ENCODE measurements at places on chromosomes 3 and 15. TPM values are rescaled to one million over a fixed set of nuclear protein-coding genes. Genes with fewer than 3 reads are reported as not detected.
A peak's percentile ranks its signal among the peaks of the same experiment; 100 is the strongest.

DNA sequence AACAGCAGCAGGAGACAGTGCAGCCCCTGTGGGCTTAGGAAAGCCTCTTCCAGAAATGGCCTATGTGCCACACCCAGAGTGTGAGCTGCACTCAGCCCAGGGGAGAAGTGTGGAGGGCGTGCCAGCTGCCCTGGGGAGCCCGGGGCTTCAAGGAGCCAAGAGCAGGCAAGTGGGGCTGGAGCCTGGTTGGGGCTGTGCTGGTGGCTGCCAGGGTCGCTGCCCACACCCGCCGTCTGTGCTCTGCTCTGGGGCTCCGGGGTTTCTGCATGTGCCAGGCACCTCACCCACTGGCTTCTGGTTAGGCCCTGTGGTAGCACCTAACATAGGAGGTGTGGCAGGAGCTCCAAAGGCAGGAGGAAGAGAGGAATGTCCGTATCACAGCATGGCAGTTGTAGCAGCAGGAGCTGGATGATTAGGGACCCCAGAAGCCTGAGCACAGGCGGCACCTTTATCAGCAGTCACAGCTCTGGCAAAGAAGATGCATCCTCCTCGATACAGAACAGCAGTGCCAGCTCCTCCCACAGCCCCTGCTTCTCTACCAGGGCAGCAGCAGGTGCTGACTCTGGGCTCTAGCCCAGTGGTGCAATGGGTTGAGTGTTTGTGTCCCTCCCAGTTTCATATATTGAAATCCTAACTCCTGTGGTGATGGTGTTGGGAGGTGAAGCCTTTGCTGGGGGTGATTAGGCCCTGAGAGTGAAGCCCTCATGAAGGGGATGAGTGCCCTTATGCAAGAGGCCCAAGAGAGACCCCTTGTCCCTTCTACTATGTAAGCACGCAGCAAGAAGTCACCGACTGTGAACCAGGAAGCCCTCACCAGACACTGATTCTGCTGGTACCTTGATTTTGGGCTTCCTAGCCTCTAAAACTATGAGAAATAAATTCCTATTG lies 70.0 kb upstream of the KLF13 start:
- H3K36me3 ChIP-seq: peaks cover 2% of the 10 kb centered on the region
- DNase-seq: peak; percentile 75
- H3K4me3 ChIP-seq: no peak overlapping the region
- no peak overlapping the region for H3K27ac ChIP-seq
- peaks cover 30% of the 10 kb centered on the region for H3K4me1 ChIP-seq

GRCh38 chr3:175836617-175837016 lies 977.5 kb downstream of the NAALADL2 start:
- DNase-seq: no peak
- no peak overlapping the region for H3K4me3 ChIP-seq
- H3K27me3 ChIP-seq: no peaks in the 10 kb centered on the region
- no peaks in the 10 kb centered on the region for H3K36me3 ChIP-seq
- H3K4me1 ChIP-seq: no peaks in the 10 kb centered on the region
- H3K27ac ChIP-seq: no peak overlapping the region

DNA sequence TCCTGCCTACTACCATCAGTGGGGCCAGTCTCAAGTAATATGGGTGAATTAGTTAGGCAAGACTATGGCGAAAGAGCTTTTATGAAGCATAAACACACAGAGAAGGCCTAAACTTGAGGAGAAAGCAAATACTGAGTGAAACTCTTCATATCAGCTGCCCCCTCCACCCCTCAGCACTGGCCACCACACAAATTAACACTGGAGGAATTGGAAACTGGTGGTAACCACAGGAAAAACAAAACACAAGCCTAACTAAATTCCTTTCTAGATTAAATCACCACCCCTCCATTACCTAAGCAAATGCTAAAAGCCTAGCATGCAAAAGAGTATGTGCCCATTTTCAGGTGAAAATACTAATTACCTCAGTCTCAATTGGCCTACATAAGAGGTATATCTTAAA lies 774.7 kb upstream of the NECTIN3 start:
- H3K27me3 ChIP-seq: no peaks in the 10 kb centered on the region
- H3K27ac ChIP-seq: no peak overlapping the region
- no peaks in the 10 kb centered on the region for H3K4me1 ChIP-seq
- no peak overlapping the region for H3K4me3 ChIP-seq

DNA sequence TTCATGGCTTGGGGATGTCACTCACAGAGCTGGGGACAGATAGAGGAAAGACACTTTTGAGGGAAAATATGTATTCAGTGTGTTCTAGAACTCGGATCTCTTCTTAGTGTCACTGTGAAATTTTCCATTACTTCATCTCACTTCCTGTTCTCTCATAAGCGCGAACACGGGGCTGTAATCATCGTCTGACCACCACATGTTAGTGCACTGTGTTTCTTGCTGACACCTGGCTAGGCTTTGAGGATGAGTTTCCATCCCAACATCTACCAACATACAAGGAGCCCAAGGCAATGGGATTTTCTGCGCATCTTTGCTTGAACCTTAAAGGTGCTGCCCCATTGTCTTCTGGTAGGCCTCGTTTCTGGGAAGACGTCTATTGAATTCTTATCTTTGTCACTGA lies 84.0 kb downstream of the LIPC start:
- no peak overlapping the region for H3K27ac ChIP-seq
- no peak overlapping the region for H3K4me3 ChIP-seq
- DNase-seq: no peak
- peaks cover 2% of the 10 kb centered on the region for H3K36me3 ChIP-seq
- no peaks in the 10 kb centered on the region for H3K27me3 ChIP-seq

- H3K4me3 ChIP-seq: no peak overlapping the region
- H3K36me3 ChIP-seq: no peaks in the 10 kb centered on the region
- no peaks in the 10 kb centered on the region for H3K27me3 ChIP-seq
Measured at GRCh38 chr3:126927846-126928245, 55.1 kb upstream of the PLXNA1 start.

DNA sequence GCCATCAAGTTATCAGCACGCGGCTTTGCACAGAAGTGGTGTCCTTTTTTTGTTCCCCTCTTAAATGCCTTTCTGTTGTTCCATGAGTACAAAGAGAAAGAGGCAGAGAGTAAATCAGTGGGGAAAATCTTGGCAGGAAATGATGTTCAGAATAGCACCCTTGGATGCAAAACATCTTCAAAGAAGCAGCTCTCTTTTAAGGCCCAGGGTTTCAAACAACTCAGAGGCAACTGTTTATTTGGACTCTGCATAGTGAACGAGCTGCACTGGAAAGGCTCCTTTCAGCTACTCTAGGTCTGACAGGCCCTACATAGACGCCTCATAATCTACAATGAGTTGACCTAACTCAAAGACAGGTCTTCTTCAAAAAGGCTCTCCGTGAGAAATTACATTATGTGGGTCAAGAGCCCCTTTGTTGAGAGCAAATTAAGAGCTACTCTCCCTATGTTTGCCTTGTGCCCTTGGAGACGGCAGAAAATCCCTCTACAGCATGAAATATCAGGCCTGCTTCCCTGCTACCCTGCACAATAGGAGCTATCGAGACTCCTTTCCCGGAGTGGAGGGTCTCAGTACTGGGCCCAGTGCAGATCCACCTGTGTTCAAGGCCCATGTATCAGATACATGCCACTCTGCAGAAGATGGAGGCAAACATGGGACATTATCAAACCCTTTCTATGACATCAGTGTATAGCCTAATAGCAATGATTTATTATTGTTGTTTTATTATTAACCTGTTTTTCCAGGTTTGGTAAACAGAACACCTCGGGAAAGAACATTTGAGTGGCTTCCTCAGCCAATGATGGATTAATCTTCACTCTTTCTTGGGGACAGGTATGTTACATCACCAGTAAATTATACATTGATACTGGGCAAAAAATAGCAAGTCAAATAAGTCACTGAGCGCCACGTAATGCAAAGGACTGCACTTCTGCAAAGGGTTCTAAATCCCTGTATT lies 53.1 kb downstream of the HEG1 start:
- H3K36me3 ChIP-seq: peaks cover 47% of the 10 kb centered on the region
- H3K4me3 ChIP-seq: no peak overlapping the region
- H3K27ac ChIP-seq: no peak overlapping the region

DNA sequence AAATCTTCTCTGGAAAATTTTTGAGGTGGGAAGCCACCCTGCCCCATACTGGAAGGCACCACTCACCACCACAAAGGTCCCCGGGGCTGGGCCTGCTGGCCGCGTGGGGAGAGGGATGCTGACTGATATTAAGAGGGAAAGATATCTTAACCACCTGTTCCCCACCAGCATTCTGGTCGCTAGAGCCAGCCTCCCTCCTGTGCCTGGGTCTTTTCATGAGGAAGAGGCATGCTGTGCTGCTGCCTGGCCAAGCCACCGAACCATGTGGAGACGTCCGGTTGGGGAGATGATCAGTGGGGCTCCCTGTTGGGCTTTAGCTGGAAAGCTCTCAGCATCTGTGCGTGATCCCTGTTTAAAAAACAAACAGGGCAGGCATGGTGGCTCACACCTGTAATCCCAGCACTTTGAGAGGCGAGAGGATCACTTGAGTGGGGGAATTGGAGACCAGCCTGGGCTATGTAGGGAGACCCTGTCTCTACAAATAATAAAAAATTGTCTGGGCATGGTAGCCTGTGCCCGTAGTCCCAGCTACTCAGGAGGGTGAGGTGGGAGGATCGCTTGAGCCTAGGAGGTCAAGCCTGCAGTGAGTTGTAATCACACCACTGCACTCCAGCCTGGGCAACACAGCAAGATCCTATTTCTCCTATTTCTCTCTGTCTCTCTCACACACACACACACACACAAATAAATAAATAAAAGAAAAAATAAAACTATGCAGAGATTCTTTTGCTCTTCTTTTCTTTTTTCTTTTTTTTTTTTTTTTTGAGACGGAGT lies 1.0 kb downstream of the KLHL18 start:
- H3K27me3 ChIP-seq: no peaks in the 10 kb centered on the region
- DNase-seq: no peak
- H3K4me1 ChIP-seq: peaks cover 30% of the 10 kb centered on the region
- H3K27ac ChIP-seq: peak overlapping the region; percentile 100
- H3K36me3 ChIP-seq: peaks cover 2% of the 10 kb centered on the region
- H3K4me3 ChIP-seq: peak overlapping the region; percentile 99

GRCh38 chr3:114892131-114892879 lies 254.8 kb downstream of the ZBTB20 start:
- no peaks in the 10 kb centered on the region for H3K4me1 ChIP-seq
- H3K27ac ChIP-seq: no peak overlapping the region
- DNase-seq: no peak
- no peaks in the 10 kb centered on the region for H3K27me3 ChIP-seq

DNA sequence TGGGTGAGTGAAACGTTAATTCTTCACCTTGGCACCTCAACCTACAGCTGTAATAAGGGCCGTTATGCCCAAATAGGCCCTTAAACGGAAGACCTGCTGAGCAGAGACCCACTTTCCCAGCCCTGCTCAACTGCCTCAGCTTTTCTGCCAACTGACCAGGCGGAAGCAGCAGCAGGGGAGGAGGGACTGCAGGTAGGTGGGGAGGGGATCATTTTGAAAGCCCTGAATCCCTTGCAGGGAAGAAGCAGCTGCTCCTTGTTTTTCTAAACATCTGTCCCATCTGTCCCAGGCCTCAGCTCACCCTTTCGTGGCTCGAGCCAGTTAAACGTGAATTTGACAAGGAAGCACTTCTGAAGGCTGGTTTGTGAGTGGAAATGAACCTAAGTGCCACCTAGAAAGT lies 978 bp upstream of the CMC1 start:
- H3K36me3 ChIP-seq: peaks cover 1% of the 10 kb centered on the region
- H3K4me1 ChIP-seq: peaks cover 20% of the 10 kb centered on the region
- DNase-seq: no peak
- peak overlapping the region; percentile 88 for H3K4me3 ChIP-seq

- DNase-seq: no peak
- H3K4me3 ChIP-seq: no peak overlapping the region
- peaks cover 6% of the 10 kb centered on the region for H3K27me3 ChIP-seq
- H3K36me3 ChIP-seq: peaks cover 1% of the 10 kb centered on the region
Measured at GRCh38 chr3:14283092-14283812, 104.6 kb downstream of the LSM3 start.

GRCh38 chr3:31680072-31680870 lies 147.5 kb downstream of the STT3B start:
- H3K36me3 ChIP-seq: peaks cover 22% of the 10 kb centered on the region
- DNase-seq: no peak
- peaks cover 29% of the 10 kb centered on the region for H3K4me1 ChIP-seq

DNA sequence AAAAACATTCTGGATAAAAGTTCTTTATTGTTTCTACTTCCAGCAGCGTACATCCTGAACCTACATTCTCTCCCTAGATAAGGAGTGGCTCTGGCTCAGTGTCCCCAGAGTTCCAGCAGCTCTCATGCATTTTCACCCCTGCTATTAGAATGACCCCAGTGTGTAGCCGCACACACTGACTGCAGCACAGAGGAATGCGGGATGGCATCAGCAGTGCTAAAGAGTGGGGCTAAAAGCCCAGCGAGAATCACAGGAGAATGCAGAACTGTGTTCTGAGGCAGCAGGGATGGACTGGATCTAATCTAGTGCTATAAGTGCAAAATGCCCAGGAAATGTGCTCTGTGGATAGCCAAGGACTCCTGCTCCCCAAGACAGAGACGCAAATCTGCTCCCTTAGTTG lies 66.4 kb upstream of the TJP1 start:
- H3K4me3 ChIP-seq: no peak overlapping the region
- peaks cover 28% of the 10 kb centered on the region for H3K4me1 ChIP-seq
- peak overlapping the region; percentile 84 for H3K27ac ChIP-seq
- no peak for DNase-seq

GRCh38 chr3:126677862-126678503 lies 23.1 kb upstream of the TXNRD3 start:
- H3K27ac ChIP-seq: no peak overlapping the region
- H3K4me3 ChIP-seq: no peak overlapping the region
- no peak for DNase-seq
- peaks cover 3% of the 10 kb centered on the region for H3K4me1 ChIP-seq
- peaks cover 32% of the 10 kb centered on the region for H3K27me3 ChIP-seq

DNA sequence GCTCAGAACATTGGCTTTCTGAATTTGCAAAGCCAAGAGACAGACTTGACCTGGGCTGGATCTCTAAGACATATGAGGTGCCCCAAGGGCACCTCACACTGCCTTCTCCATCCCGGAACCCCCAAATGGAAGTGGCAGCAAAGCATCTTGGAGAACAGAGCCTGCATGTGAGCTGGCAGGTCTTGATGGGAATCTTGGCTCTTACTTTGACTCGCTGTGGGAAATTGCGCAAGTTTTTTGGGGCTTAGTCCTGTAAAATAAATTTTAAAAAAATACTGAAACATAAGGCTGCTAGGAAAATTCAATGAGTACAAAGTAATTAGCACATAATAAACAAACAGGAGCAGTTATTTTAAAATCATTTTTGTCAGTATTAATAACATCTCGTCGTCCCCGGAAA lies 13.7 kb upstream of the SEC22A start:
- H3K27ac ChIP-seq: no peak overlapping the region
- H3K4me3 ChIP-seq: no peak overlapping the region
- DNase-seq: no peak
- H3K36me3 ChIP-seq: no peaks in the 10 kb centered on the region
- no peaks in the 10 kb centered on the region for H3K27me3 ChIP-seq
- H3K4me1 ChIP-seq: no peaks in the 10 kb centered on the region

- no peak overlapping the region for H3K4me3 ChIP-seq
- H3K27me3 ChIP-seq: peaks cover 7% of the 10 kb centered on the region
- H3K27ac ChIP-seq: no peak overlapping the region
- H3K36me3 ChIP-seq: no peaks in the 10 kb centered on the region
Measured at GRCh38 chr3:63500196-63500595, 152.3 kb upstream of the SNTN start.

LDHAL6B gene
- not detected for total RNA-seq

IQCF5 gene
- total RNA-seq: not detected

PLA2G4F gene
- not detected for total RNA-seq

SLC28A1 gene
- total RNA-seq: not detected

HESX1 gene
- 1.7 TPM for total RNA-seq

DUOX1 gene
- not detected for total RNA-seq

LRIG1 gene
- total RNA-seq: 108 TPM
